Activated naive CD8-positive, alpha-beta T cell treated with anti-CD3 and anti-CD28 coated beads for 36 hours (primary cell): ENCODE measurements at places on chromosomes 16 and 17.

DNA sequence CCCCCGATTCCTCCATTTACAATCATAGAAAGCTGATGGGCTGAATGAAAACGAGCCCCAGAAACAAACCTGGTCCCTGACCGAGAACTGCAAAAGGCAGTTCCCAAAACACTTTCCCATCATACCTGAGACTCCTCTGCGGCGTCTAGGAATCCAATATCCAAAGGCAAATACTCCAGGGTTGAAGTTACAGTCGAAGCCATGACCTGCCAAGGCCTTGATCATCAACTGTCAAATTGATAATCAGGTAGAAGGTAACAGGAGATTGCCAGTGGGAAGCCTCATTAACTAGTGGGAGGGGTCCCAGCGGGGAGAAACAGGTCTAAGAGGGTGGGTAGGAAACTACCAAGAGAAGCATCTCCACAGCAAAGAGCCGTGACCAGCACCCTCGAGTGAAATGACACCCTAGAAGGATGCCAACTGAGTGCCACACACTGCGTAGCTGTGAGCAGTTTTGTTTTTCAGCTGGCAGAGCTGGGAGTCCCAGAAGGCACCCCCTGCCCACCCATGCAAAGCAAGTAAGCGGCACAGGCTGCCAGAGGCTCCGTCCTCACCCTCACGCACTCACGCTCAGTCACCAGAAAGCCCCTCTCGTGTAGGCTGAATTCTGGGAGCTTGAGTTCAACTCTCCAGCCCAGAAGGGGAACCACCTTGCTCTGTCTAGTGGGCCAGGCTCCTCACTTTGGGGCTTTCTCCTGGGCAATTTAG, 146.1 kb downstream of the GAS7 start:
- DNase-seq, result no peak

DNA sequence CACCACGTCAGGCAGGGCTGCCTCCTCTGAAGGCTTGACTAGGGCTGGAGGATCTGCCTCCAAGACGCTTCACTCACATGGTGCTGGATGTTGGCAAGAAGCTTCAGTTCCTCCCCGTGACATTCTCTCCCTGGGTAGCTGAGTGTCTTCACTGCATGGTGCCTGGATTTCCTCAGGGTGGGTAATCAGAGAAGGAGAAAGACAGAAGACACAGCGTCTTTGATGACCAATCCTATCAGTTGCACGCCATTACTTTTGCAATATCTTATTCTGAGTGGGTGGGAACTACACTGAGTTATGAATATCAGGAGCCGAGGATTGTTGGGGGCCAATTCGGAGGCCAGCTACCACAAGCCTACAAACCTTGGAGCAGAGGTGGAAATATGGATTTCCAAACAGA, 139.7 kb downstream of the SHISA6 start:
- no peak for DNase-seq

- no peak for DNase-seq
Observed at GRCh38 chr17:71511266-71511995, 609.4 kb upstream of the SOX9 start.

- DNase-seq, result peak; percentile 9
Observed at GRCh38 chr16:48054881-48055601, 100.8 kb downstream of the ABCC12 start.

- peak; percentile 27 for DNase-seq
Observed at GRCh38 chr17:20073055-20073979, 64.2 kb downstream of the SPECC1 start.

DNA sequence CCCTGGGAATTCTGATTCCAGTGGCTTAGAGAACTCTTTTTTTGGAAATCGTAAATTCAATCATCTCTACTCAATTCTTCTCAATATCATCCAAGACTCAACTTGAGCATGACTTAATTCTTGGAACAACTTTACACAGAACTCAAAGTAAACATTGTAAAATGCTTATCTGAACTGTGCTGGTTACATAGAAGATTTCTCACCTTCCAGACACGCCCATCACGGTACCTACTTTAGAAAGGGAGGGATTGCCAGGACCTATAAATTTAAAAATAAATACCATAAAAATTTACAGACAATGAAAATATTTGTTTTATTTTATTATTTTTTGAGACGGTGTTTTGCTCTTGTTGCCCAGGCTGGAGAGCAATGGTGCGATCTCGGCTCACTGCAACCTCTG, 26.5 kb downstream of the MAP1LC3B start:
- no peak for DNase-seq

- no peak for DNase-seq
Observed at GRCh38 chr16:24943471-24943870, 71.7 kb downstream of the ARHGAP17 start.

DNA sequence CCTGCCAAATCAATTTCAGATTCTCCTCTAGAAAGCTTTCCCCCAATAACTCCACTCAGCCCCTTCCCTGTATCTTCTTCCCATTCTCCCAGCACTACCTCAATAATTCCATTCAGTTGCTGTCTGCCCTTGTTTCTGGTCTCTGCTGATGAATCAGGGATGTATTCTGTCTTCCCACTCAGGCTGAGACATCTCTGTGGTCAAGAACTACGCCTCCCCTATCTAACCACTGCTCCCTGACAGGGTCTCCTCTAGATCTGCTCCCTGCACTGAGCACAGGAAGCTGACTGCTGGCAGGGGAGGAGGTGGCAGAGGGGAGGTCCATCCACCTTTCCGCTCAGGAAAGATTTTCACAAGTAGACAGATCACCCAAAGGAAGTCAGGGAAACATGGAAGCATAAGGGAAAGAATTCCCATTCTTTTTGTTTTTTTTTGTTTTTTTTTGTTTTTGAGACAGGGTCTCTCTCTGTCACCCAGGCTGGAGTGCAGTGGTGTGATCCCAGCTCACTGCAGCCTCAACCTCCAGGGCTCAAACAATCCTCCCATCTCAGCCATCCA, 16.9 kb upstream of the SP2 start:
- no peak for DNase-seq

DNA sequence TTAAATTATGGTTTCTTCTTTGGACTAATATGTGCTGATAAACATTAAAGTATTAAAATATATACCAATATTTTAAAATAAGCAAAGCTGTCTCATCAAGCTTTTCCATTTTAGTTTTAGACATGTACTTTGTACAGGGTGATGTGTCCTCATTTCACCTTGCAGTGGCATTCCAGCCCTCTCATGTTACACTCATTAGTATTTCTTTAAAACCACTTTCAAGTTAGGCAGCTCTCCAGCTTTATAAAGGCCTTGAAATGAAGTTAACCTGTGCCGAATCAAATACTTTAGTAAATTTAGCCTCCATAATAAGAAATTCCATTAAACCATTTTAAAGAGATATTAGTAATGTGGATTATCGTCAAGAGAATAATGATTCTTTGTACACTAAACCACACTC, 107.6 kb upstream of the HLF start:
- no peak for DNase-seq

- no peak for DNase-seq
Observed at GRCh38 chr17:50547736-50548083, 736 bp downstream of the SPATA20 start.

DNA sequence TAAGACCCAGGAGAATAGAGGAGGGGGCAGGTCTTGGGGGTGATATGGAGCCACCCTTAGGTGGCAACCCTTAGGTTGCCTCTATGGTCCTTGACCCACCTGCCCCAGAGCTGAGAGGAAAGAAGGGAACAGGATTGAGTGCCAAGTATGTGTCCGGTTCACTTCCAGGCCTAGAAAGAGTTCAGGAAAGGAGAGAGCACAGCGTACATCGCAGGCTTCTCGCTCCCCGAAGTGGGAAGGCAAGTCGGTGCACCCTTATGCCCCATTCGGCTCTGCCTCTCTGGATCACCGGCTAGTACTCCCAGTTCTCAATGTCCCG, 631 bp downstream of the SP6 start:
- no peak for DNase-seq

DNA sequence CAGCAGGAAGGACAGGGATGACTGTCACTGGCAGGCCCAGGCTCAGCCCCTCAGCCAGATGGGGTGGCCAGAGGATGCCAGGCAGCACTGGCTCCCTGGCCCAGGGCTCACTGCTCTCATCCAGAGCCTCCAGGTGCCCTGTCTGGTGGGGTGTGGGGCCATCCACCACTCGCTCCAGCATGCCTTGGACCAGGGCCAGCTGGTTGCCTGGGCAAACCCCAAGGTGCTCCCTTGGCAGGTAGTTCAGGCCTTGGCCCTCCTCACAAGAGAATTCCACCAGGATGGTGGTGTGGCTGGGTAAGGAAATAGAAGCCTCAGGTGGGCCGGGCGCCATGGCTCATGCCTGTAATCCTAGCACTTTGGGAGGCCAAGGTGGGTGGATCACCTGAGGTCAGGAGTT, 29.4 kb downstream of the LGALS9 start:
- no peak for DNase-seq

GRCh38 chr16:24117680-24118079, 138.5 kb upstream of the CACNG3 start:
- no peak for DNase-seq

DNA sequence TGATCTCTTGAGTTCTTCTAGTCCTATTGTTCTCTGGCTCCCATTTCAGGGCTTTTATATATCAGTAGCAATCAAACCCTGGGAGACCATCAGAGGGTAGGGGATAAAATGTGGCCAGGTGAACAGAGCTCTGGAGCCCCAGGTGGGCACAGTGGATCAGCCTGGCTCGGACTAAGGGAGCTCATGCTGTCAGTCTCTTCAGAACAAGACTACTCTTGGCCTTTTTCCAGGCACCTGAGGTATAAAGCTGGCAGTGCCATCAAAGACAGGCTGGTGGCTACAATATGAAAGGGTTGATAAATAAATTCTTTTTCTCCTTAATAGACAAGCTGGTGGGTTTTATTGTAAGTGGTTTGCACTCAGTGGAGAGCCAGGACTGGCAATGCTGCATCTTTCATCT, 160.0 kb upstream of the CCL2 start:
- DNase-seq, result no peak

DNA sequence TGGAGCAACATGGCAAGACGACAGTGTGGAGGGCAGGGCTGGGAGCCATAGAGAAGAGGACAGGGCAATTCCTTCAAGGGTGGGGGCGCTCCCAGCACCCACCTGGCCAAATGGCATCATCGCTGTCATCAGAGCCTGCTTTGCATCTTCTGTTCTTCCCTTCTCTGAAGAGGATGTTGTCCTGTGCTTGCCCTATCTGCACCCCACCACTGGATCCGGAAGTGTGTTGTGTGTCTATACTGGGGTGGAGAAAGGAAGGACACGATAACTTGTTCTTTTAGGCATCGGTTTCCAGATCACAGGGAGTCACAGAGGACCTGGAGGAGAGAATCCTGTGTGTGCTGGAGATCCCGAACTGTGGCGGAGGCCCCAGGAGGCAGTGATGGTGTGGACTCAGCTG, 25.7 kb upstream of the ANKRD40CL start:
- no peak for DNase-seq

DNA sequence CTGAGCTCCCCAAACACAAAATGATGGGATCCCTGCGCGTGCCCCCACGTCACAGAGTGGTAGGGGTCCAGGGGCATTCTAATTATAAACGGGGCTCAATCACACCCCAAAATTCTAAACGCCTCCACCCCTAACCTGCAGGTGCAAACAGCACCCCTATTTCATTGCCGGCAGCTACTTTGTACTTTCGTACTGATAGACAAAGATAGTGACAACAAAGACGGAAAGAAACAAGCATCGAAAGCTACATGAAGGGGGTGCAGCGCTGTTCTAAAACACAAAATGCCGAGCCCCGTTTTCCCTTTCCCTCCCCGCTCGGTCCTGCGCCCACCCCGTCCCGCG, 13.9 kb downstream of the MIS12 start:
- DNase-seq, result no peak

DNA sequence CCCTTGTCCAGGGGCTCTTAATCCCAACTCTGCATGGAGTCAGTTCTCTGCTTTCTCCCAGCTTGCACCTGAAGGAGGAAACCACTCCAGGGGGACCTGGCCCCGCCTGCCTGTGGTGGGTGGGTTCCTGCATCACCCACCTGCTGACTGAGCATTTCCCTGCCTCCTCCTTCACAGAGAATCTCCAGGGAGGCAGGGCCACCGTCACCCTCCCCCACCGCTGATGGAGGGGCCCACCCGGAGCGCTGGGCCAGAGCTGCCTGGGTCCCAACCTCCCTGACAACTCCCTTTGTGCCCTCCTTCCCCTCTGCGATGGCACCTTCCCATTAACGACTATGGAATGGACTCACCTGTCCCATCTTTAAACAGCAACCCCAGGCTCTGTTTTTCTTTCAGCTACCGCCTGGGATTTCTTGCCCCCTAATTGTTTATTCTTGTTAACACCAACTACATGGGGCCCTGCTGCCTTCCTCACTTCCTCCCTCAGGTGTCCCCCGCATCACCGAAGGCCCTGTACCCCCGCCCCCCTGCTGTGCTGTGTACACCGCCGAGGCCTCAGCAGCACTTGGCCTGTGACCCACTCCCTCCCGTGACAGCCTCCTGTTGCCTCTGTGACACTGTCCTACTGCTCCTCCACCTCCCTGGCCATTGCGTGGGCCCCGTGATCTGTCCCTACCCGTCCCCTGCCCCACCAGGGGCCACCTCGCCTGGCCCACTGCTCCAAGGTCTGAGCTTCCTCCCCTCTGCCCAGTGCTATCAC, 842 bp upstream of the TEDC2 start:
- DNase-seq, result no peak

GRCh38 chr16:55102531-55102930, 171.9 kb downstream of the IRX5 start:
- no peak for DNase-seq

GRCh38 chr16:89314357-89314756, 96.9 kb downstream of the ZNF778 start:
- DNase-seq, result peak; percentile 40

- DNase-seq, result no peak
Observed at GRCh38 chr17:44661835-44662234, 5.6 kb downstream of the MEIOC start.

GRCh38 chr17:3754458-3755334, 31.0 kb downstream of the HASPIN start:
- peak; percentile 78 for DNase-seq

GRCh38 chr17:36066365-36066985, 2.4 kb downstream of the CCL18 start:
- no peak for DNase-seq

GRCh38 chr16:52384378-52384777, 162.6 kb downstream of the TOX3 start:
- no peak for DNase-seq

GRCh38 chr16:87474566-87474996, 18.2 kb downstream of the ZCCHC14 start:
- no peak for DNase-seq
